ENCODE measurements at places on chromosomes 7 and 10.

GRCh38 chr10:37871568-37872251 lies 14.3 kb upstream of the ZNF248 start:
- no peak for DNase-seq

DNA sequence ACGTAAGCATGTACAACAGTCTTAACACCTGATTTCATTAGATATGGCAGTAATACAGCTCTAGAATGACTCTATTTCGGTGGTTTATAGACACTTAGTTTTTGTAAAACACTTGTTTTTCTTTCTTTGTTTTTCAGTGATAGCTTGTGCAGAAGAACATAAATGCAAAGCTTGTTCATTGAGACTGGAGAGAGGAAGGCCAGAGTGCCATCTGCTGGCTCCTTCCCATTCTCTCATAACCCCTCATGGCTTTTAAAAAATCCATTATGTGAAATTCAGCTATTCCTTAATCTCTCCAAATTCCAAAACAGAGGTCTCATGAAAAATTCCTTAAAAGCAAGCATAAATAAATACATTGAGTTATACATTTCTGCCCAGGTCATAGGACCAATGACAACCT lies 76.3 kb downstream of the CACNB2 start:
- DNase-seq: no peak

DNA sequence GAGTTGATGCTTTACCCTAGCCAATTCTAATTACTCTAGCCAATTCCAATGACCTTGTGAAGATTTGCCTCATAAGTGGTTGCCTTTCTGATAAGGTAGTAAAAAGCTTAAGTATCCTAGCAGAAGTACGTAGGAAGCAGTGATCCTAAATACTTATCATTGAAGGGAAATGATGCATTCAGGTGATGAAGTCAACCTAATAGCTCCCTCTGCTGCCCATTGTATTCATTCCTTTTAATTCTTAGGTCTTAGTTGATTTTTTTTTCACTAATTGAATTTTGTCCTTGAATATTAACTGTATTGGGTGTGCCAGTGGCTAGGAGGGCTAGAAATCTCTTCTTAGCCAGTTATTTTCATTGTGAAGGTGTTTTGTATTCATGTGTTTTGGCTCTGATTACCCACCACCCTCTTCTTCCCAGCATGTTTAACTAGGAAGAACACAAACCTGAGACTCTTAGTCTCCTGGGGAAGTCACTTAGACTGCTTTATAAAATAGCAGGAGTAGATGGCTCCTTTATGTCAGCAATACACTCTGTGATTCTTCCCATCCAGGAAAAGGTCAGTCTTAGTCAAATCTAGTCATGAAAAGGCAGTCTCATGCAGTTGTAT lies 46.3 kb downstream of the PLEKHA8 start:
- DNase-seq: peak; percentile 11

GRCh38 chr7:129225931-129226572 lies 1.2 kb downstream of the AHCYL2 start:
- DNase-seq: no peak

GRCh38 chr7:27709137-27710075 lies 30.6 kb upstream of the TAX1BP1 start:
- DNase-seq: no peak

- no peak for DNase-seq
Observed at GRCh38 chr10:18406136-18406535, 245.3 kb downstream of the NSUN6 start.

- no peak for DNase-seq
Observed at GRCh38 chr10:45095286-45095685, 94.6 kb downstream of the ZNF22 start.

GRCh38 chr7:132683896-132684690 lies 107.8 kb upstream of the PLXNA4 start:
- DNase-seq: no peak

DNA sequence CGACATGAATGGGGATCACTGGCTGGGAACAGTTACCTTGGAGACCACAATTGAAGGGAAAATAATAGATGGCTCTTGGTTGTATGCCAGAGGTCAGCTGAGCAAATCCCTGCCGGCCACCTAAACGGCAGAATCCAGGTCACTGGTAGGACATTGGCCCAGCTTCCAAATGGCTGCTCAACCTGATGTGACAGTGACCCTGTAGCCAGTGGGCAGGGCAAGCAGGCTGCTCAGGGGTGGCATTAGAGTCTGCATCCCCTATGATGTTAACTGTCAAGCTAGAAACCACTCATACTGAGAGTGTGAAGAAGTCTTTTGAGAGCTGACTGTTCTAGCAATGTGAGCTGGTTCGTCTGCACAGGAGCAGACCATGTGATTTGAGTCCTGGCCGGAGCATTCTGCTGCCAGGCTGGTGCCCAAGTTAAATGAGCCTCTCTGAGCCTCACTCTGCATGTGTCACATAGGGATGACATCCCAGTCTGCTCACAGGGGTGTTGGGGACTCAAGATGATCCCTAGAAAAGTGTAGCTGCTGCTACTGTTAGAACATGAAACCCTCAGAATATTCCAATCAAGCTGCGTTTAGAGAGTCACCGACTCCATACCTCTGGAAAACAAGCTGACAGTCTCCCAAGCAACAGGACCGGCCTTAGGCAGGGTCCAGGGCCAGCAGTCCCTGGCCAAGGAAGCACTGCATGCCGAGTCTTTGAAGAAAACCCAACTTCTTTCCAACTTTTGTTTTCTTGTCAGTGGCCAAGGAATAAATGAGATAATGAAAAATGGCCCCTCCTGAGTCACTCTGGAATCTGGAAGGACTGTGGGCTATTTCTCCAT lies 69.7 kb downstream of the VWA2 start:
- DNase-seq: no peak

GRCh38 chr10:130333185-130333584 lies 197.0 kb downstream of the GLRX3 start:
- DNase-seq: no peak

GRCh38 chr7:126608339-126608776 lies 644.4 kb downstream of the GRM8 start:
- DNase-seq: no peak

DNA sequence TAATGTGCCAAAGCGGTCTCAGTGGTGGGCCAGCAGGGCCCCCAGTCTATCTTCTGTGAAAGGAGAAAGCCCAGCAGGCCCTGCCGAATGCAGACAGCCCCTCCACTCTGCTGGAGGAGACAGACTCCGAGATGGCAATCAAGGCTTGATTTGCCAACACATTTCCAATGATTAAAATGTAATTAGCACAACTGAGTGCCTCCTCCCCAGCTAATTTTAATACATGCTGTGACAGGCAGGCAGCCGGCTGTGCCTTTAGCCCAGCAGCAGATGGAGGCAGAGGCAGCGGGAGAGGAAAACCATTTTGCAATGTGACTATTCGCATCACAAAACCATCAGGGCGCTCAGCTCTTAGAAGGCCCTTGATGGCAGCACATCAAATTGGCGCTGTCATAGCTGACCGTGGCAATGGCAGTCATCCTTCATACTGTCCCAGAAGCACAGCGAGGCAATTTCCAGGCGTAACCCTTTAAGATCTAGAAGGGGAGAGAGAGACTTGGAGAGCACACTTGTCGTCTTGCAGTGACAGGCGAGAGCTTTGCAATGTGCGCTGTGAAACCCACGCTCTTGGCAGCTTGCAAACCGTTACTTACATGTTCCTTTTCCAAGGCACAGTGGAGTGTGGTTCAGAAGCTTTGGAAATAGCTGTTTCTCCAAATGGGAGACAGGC lies 714.8 kb upstream of the GALNT17 start:
- peak; percentile 72 for DNase-seq

Measured in NCI-H446 treated with DMSO at 0.1 percent for 48 hours (cell line).